ENCODE measurements at places on chromosomes 2 and 18.

DNA sequence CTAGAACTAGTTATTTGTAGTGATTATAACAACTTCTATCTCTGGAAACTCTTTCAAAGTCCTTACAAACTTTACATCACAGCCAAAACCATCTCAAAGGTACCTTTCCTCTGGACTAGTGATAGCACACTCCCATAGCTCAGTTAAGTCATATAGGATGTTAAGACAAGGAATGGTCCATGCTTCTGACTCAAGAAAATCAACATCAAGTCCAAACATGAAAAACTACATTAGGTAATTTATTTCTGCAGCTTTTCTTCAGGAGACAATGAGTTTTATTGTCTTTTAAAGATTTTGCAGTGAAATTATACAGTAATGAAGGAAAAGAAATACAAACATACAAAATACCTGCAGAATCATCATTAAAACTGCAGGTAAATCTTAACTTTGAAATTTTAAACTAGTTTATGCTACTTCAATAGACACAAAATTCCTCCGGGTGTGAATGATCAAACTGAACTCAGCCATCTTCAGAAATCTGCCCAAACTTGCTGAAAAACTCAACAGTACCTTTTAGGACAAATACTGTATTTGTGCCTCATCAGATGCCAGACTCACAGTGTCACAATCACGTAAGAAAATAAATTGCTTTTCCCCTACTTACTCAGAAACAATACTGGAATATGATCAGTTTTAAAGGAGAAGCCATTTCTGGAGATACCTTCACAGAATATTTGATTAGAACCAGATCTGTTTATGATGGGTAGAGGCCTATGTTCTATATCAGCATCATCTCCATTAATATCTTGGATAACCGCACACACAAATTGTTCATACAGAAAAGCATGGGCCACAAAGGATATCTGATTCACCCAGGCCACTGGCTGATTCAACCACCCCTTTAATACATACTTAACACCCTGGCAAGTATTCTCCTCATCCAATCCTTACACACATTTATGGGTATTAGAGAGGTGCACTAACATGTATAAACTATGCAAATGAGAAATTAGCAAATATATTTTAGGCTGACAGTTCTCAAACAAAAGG lies 2.6 kb downstream of the TMEM131 start:
- DNase-seq: no peak

DNA sequence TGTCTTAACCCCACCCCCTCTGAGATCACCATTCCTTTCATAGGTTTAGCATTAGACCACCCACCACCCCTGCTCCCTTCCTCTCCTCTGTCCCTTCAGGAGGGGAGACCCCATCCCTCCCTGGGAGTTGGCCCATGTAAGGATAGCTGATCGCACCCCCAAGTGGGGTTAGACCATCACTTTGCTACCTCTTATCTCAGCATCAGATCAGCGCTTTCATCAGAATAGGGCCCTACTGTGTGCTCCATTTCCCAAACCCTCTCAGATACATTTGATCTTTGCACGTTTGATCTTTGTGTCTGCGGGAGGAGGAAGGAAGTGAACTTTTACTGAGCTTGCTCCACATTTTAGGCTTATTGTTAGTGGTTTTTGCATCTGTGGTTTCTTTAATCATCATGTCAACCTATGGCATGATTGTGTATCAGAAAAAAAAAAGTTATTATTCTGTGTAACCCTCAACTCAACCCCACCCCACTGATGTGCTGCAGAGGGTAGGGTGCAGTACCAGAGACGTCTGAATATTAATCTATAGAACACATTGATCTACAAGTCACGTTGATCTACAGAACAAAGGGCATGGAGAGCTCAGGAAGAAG lies 81.2 kb downstream of the PDCL3 start:
- no peak for DNase-seq

GRCh38 chr18:75538727-75539126 lies 111.2 kb upstream of the SMIM21 start:
- DNase-seq: no peak

DNA sequence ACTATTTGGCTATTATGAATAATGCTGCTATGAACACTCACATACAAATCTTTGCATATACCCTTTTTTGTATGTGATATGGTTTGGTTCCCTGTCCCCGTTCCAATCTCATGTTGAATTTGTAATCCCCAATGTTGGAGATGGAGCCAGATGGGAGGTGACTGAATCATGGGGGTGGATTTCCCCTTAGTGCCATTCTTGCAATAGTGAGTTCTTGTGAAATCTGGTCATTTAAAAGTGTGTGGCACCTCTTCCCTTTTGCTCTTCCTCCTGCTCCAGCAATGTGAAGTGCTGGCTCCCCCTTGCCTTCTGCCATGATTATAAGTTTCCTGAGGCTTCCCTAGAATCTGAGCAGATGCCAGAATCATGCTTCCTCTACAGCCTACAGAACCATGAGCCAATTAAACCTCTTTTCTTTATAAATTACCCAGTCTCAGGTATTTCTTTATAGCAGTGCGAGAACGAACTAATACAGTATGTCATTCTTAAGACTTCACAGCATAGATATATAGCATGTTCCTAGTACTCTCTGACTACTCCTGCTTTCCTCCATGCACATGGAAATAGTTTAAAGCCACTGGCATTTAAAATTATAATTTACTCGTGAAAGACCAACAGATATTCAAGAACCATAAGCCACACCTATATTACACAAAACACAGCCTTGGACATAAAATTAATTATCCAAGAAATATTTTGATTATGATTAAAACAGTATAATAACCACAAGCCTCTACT lies 75.2 kb downstream of the COBLL1 start:
- DNase-seq: no peak

- DNase-seq: no peak
Measured at GRCh38 chr2:105582952-105583660, 161.6 kb upstream of the NCK2 start.

DNA sequence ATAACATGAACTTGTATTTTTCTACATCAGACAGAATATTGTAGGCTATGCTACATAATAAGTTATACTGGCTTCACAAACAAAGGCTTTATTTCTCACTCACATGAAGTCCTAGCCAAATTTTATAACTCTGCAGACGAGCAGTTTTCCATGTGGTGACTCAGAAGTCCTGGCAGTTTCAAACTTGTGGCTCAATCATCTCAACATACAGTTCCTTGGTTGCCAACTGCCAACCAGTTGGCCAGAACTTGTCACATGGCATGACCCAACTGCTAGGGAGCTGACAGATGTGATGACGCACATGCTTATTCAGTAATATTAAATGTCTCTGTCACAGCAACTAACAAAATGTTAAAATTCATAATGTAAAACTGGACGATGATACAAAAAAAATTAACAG lies 63.8 kb upstream of the ZC3H15 start:
- DNase-seq: no peak

DNA sequence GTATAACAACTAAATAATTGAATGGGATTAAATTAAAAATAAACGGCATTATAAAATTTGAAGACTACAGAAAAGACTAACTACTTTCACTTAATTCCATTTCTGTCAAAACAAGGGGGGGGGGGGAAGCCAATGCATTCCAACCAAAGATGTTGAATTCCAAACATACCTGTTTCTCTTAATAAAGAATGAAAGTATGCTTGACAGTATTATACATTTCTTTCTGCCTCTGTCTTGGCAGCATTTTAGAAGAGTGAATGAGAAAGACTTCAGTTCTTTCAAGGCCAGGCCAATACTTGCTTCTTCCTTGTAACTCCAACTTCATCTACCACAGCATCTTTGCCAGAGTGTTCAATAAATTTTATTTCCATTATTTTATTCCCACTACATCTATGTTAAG lies 65.9 kb downstream of the PDE11A start:
- no peak for DNase-seq

DNA sequence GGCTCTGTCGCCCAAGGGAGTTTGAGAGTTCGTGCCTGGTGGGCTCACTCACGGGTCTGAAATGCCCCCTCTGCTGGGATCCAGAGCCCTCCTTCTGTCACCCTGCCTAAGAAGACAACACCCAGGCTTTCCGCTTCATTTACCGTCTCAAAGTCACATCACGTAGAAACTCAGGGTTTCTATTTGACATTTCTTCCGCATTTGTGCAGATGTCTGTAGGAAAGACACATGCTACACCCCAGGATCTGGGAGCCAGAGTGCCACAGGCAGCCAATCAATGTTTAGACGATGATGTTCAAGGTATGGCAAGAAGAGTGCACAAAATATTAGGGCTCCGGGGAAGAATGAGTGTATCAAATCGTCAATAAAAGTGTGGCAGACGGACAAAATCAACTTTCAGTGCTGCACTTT lies 24.4 kb upstream of the ACKR3 start:
- no peak for DNase-seq

- DNase-seq: no peak
Measured at GRCh38 chr2:200756618-200757321, 54.9 kb upstream of the BZW1 start.

DNA sequence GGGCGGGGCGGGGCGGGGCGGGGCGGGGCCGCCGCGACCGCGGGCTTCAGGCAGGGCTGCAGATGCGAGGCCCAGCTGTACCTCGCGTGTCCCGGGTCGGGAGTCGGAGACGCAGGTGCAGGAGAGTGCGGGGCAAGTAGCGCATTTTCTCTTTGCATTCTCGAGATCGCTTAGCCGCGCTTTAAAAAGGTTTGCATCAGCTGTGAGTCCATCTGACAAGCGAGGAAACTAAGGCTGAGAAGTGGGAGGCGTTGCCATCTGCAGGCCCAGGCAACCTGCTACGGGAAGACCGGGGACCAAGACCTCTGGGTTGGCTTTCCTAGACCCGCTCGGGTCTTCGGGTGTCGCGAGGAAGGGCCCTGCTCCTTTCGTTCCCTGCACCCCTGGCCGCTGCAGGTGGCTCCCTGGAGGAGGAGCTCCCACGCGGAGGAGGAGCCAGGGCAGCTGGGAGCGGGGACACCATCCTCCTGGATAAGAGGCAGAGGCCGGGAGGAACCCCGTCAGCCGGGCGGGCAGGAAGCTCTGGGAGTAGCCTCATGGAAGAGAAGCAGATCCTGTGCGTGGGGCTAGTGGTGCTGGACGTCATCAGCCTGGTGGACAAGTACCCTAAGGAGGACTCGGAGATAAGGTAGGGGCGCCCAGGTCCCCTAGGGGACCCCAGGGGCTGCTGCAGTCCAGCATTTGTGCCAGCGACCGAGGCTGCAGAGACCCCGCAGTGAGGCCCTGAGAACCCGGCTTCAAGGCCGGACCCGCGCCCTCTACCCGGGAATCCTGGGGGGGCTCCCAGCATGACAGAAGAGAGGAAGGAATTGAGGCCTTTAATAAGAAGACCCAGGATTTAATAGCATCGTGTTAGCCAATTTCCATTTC lies at the start of gene KHK:
Gene KHK (plus strand): TSS at position 49 of the 870 bp plus-strand sequence. CDS start 488 bp downstream, at position 537.
- DNase-seq: no peak

- DNase-seq: no peak
Measured at GRCh38 chr18:77949355-77949973, 699.8 kb downstream of the GALR1 start.

- no peak for DNase-seq
Measured at GRCh38 chr2:28413152-28413898, 20.7 kb downstream of the FOSL2 start.

- no peak for DNase-seq
Measured at GRCh38 chr18:55464581-55464980, 123.4 kb downstream of the TCF4 start.

GRCh38 chr2:190513877-190514276 lies 20.6 kb downstream of the NEMP2 start:
- DNase-seq: no peak

DNA sequence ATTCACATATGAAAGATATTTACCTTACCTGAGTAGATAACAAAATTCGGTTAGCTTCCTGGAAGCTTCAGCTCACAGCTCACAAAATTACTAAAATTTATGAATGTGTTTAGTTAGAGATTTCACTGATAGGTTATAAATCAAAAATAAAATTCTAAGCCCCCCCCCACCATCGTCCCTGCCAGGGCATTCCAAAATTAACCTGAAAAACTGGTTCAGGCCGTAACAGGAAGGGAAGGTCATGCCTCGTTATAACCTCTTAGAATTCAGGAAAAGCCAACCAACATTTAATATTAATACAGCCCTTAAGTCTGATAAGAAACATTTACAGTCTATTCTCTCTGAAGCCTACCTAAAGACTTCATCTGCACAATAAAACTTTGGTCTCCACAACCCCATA lies 48.9 kb downstream of the COX7A2L start:
- DNase-seq: no peak

DNA sequence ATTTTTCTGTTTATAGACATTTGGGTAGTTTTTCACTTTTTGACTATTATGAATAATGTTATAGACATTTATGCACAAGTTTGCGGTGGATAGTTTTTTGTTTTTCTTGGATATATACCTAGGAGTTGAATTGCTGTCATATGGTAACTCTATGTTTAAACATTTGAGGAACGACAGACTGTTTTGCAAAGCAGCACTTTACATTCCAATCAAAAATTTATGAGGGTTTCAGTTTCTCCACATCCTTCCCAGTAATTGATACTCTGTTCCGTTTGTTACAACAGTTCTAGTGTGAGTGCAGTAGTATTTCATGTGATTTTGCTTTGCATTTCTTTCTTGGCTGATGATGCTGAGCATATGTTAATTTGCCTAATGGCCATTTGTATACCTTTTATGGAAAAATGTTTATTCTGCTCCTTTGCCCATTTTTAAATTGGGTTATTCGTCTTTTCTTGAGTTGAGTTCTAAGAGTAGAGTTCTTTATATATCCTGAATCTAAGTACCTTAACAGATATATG lies 617.3 kb upstream of the LRATD1 start:
- no peak for DNase-seq

- DNase-seq: no peak
Measured at GRCh38 chr2:96955762-96956161, 30.6 kb downstream of the FAM178B start.

DNA sequence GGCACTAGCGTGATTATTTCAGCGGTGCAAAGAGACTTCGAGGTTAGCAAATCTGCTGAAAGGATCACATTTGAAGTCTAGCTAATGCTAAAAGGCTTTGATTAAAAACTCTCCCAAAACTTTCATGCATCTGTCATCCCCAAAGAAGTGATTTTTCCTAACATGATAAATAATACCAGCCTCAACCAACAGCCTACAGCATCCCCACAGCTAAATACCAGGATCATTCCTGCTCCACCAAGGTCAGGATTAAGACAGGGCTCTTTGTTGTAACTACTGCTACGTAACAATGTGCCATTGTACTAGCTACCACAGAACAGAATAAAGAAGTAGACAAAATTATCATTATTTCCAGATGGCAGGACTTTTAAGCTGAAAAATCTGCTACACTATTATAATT lies 1.6 kb downstream of the OR6B3 start:
- DNase-seq: no peak

DNA sequence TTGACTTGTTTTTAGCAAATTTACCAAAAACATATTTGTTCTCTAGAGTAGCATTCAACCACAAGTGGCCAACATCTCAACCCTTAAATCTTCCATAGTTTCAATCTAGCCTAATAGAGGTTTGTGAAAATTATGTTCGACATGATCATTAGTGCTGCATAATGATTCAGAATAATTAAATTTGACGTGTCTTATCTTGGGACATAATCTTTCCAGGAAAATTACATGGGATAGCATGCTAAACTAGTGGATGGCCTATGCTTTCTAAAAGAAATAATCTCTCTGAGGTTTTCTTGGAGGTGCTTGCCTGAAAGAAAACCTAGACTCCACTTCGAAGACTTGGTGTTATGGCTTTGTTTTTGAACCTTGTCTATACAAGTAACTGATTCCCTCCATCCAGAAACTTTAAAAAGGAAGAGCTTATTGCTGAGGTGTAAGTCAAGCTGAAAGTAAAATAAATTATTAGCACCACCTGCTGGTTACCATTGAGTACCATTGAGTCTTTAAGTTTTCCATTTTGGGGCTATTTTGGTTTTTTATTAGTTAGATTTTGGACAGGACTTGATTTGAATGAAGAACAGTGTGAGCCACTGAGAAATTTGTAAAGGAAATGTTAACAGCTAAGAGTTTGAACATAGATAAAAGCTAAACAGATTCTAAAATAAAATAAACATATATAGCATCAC lies 32.7 kb downstream of the COX7A2L start:
- DNase-seq: no peak
